ENCODE measurements at places on chromosomes 6 and 20.
A peak's percentile ranks its signal among the peaks of the same experiment; 100 is the strongest.

- DNase-seq, result peak; percentile 68
Measured at GRCh38 chr6:56851074-56851473, 103.8 kb upstream of the BEND6 start.

DNA sequence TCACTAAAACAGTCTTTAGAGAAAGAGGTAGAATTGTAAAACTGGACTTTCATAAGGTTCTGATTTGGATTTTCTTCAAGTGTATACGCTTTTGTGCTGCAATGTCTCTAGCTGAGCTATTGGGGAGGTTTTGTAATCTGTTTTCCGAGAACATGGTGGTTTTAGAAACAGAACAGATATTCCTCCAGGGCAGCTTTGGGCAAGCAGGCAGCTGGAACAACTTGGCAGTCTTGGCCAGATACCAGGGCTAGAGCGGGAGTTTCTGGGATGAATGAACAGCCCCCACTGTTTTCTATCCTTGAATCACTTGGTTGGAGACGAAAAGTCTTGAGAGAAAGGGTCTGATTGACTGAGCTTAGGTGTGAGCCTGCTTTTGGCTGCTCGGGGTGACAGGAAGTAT lies 17.1 kb upstream of the ARMC2 start:
- DNase-seq, result peak; percentile 49

DNA sequence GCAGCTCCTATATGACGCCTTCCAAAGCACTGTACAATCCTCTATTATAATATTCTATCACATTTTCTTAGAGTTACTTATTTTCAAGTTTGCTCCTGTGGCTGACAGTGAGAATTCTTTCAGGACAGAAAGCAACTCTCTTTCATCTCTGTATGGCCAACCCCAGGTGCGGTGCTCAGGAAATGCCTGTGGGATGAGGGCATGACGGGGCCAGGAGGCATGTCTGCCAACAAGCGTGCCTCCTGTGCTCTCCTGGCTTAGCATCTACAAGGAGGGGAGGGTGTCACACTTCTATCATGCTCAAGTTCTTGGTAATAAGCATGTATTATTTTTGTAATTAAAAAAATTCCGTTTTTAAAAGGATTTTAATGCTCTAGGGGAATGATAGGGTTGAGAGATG lies 11.4 kb downstream of the MRPL14 start:
- DNase-seq, result no peak

GRCh38 chr6:123908797-123909196 lies 105.1 kb downstream of the NKAIN2 start:
- DNase-seq, result no peak

GRCh38 chr6:15077006-15077405 lies 168.9 kb upstream of the JARID2 start:
- no peak for DNase-seq

DNA sequence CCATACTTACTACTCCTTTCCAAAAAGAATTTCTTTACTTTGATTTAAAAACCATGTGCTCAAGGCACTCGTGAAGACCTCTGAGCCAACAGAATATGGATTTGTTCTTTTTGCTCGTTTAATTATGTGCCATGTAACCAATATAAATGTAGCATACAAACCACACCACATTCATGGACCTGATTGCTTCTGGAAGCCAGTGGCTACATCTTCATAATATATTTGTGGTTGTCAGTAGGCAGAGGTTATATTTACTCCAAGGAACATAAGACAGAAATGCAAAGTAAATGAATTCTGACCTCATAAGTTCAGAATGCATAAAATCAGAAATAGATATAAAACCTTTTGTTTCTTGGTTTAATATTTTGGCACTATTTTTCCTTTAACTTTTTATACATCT lies 373.0 kb downstream of the HDGFL1 start:
- no peak for DNase-seq

DNA sequence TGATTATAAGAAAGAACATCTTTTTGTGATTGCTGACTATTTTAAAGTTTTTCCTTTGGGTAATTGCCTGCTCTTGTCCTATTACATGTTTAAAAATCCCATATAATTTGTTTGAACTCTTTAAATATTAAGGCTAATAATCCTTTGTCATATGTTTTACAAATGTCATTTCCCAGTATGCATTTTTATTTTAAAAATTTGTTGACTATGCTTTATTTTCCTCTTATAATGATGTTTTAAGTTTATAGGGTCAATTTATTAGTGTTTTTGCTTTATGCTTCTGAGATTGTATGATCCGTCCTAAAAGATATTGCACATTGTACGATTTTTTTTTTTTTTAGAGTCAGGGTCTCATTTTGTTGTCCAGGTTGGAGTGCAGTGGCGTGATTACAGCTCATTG lies 297.2 kb downstream of the RNF144B start:
- no peak for DNase-seq

DNA sequence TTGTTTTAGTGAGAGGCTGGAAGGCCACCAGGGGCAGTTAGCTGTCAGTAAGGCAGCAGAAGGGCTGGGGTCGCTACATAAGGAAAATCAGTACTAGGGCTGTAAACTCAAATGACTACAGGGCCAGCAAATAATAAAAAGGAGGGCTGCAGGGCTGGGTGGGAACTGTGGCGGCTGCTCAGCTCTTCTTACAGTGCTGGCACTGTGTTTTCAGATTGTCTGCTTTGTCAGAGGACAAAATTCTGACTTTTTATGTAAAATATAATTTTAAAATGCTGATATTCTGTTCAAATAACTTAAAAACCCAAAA lies 23.2 kb downstream of the HLA-A start:
- no peak for DNase-seq

GRCh38 chr6:20483887-20484497 lies 50.3 kb upstream of the CDKAL1 start:
- no peak for DNase-seq

DNA sequence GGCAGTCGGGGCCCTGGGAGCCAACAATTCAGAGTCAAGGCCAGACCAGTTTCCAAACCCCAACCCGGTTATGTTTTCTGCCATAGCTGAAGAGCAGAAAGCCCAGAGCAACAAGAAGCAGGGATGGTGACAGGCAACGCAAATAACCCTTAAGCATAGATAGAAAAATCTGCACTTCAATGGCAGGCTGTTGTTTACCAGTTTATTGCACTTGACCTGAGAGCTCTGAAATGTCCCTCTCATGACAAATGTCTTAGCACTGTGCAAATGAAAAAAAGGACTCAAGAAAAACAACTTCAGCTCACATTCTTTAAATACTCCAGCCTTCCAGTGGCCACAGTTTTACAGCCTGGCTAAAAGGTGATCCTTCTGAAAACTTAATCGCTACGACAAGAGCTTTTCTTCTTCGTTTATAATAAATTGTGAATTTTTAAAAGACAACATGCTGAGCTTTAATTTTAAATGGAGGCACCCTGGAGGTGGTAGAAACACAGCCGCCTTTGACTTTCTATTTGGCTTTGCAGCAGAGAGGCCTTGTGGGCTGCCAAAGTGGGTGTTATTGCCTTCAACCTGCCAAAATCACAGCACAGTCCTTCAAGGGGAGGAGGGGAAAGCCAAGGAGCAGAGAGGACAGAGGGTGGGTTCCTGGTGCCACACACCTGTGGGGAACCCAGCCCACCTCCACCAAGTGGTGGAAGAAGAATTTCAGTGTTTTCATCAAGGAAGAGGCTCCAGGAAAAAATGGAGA lies 289.5 kb upstream of the CDYL start:
- DNase-seq, result peak; percentile 3

- peak; percentile 27 for DNase-seq
Measured at GRCh38 chr6:104858642-104859041, 1.1 kb downstream of the HACE1 start.

DNA sequence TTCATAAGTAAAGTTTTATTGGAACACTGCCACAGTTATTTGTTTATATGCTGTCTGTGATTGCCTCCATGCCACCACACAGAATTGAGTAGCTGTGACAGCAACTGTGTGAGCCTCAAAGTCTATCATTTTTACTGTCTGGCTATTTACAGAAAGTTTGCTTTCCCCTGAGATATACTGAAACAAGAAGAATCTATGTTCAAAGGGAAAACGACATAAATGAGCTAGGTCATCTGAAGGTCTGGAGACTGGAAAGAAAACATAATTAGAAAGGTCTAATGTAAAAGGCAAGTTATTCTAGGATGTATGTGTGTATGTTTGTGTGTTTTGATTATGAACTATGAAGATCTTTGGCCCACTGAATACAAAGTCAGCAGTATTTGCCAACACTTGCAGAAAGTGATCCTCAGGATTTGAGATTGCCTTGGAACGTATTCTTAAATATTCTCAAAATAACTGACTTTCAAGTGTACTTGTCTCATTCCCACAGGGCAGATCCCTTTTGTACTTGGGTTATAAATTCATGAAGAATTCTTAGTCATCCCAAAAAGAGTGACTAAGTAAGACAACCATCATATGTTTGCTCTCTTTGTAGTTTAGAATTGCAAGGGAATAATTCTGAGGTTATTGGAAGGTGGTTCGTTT lies 677.7 kb downstream of the DOK5 start:
- DNase-seq, result no peak
